ENCODE measurements at places on chromosomes 3 and 15.

GRCh38 chr3:184332370-184333090 is 4.9 kb upstream of the FAM131A start:
- peak; percentile 93 for DNase-seq

DNA sequence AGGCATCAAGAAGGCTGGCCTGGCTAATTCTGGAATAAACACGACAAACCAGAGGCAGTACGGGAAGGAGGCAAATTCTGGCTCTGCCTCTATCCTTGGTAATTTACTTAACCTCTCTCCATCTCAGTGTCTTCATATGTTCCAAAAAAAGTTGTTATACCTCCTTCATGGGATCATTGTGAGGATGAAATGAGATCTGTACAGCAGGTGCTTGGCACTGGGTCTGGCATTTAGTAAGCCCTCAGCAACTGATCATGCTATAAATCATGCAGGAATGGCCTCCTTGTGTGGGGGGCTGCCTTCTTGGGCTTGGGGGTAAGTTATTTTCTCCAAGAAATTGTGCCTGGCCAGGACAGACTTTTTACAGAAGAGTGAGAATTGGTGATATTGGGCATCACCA is 38.3 kb upstream of the TRA2B start:
- no peak for DNase-seq

DNA sequence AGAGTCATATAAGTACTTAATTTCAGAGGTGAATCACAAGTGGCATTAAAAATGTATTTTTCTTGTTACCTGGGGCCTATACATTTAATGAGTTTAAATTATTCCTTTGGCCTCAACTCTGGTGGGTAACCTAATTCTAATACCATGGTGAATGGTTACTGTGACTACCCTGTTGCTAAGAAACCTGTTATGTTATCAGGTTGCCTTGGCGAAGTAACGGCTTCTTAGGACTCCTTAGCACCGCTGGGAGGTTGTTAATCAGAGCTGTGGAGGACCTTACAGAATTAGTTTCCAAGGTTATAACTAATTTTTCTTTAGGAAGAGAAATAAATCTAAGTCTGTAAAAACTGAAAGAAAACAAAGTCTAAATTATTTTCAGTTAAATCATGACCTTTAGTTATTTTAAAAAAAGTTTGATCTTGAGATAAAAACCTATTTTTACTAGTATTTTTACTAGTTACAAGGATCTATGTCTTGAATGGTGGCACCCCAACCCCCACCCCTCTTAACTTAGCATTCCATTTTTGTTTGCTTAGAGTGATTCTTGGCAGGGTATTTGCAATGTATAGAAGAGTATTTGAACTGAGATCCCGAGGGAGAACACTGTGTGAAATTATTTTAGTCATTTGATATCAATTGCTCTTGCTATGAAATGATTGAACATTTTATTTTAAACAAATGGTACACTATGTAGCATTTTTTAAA is 155.5 kb downstream of the FNDC3B start:
- DNase-seq, result peak; percentile 68

DNA sequence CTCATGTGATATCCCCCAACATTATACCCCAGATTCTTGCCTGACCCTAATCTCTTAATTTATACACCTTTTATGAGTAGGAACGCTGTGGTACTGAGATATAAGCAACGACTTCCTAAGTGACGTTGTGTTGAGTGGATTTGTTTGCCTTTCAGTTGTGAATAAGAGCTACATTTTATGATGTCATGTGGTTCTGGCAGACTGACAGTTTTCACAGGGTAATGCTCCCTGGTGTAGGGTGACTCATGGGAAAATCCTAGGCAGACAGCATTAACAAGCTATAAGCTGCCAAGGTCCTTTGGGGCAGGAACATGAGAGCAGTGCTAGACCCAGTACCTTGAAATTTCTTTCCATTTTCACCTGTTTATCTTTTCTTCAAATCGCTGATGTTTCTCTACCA is 11.2 kb downstream of the C3orf52 start:
- DNase-seq, result peak; percentile 100
